ENCODE measurements at places on chromosomes 2 and 18.

- DNase-seq, result no peak
These were observed 500.2 kb upstream of the HS6ST1 start for GRCh38 chr2:128818704-128819491.

DNA sequence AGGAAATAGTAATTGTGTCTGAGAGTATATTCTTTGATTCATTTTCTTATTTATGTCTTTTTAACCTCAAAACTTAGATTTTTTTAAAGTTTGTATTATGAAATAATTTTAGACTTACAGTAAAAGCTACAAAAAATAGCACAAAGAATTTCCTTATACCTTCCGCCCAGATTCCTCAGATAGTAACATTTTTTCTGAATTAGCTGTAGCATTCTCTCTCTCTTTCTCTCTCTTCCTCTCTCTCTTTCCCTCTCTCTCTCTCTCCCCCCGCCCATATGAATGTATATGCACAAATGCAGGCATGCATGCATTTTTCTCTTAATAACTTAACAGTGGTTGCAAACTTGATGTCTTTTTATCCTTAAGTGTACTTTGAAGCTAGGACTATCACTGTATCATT lies 361.1 kb upstream of the NRP2 start:
- DNase-seq, result no peak

GRCh38 chr2:232411901-232412629 lies 5.4 kb downstream of the ALPG start:
- no peak for DNase-seq

- DNase-seq, result no peak
These were observed 22.3 kb upstream of the SERPINB5 start for GRCh38 chr18:63454497-63454896.

DNA sequence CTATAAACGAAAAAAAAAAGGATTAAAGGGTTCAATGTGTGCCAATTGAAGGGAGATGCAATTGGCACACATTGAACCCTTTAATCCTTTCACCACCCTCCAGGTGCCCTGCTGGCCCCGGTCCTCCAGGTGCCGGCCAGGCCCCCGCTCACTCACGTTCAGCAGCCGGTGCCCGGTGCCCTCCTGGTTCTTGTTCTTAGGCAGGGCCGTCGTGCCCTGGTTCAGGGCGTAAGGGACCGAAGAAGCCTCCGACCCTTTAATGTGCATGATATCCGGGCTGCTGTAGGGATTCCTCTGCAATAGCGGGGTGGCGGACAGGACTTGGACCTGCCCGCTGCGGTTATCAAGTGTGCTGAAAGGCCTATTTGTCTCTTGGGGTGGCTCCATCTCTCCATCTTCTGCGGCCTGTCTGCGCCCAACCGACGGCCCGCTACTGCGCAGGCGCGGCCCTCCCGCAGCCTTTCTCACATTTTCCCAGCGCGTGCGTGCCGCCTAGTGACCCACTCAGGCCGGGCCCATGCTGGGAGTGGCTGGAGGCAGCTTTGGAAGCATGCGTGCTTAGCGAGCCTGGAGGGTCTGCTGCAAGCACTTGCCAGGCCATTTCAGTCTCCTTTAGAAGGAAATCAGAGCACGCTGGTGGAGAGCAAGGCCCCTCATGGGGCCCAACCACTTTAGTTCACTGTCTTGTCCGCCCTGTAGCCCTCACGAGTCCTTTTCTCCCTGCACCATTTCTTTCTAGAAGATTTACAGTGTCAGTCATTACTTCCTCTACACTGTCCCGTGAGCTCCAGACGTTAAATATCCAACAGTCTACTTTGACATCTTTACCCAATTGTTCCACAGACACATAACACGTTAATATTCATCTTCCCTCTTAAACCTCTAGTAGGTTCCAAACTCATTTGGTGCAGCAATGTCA lies 24.3 kb downstream of the TMEM237 start:
- peak; percentile 39 for DNase-seq

- DNase-seq, result no peak
These were observed 414.4 kb upstream of the ETAA1 start for GRCh38 chr2:66982766-66983165.

DNA sequence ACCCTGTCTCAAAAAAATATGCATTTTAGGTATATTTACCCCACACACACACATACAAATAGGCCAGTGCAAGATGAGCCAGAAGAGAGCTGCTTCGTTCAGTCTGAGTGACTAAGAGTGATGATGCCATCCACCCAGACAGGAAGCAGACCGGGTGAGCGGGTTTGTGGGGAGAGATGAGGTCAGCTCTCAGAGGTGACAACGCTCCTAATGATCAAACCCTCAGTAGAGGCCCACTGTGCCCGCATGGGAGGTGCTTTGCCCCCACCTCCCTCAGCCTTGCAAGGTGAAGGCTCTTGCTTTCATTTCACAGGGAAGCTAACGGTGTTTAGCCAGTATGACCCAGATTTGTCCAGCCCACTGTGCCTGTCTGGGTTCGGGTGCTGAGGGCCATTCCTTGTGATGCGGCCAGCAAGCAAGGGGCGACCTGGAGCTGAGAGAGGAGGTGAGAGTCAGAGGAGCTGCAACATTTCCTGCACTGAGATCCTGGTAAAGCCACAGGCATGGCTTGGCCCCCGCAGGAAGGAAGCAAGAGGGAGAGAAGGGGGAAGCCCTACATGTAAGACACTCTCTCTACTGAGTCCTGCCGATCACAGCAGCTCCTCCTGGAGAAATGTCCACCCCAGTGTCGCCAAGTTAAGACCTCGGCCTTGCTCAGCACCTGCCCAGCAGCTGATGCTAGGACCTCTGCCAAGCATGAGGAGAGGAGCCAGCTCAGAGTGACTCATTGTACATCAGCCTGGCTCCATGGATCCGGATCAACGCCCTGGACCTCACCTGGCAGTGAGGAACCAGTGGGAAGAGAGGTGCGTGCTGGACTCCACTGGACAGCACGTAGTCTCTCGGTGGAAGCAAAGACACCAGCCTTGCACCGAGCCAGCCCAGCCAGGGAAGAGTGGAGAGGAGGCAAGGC lies 37.0 kb downstream of the NIFK start:
- DNase-seq, result peak; percentile 92

GRCh38 chr2:209321076-209321475 lies 102.8 kb upstream of the MAP2 start:
- DNase-seq, result no peak

GRCh38 chr2:9547262-9547991 lies 8.2 kb downstream of the ADAM17 start:
- no peak for DNase-seq

- DNase-seq, result no peak
These were observed 43.3 kb downstream of the OSBPL6 start for GRCh38 chr2:178237488-178238153.

DNA sequence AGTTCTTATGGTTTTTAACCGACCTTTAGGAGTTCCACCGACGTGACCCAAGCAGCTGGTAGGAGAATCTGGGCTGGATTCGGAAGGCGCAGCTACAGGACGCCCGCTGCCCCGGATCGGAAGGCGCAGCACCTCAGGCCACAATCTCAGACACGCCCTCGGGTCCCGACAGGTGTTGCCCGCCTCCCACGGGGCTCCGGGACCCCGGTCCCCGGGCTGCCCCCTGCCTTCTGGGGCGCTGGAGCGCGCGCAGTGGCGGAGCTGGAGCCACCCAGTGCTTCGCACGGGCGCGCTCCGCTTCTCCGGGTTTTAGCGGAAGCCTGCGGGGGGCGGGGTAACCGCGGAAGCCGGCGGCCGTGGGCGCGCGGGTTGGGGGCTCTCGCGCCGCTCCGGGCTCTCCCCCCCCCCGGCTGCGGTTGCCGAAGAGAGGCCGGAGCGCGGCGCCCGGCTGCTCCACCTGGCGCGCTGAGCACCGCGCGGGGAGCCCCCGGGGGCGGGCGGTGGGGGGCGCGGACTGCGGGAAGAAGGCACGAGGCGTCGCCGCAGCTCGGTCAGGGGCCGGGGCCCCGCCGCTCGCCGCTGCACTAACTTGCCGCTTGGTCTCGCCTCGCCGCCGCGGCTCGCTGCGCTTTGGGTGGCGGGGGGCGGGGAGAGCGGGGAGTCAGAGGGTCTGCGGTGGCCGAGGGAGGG lies 718.8 kb downstream of the DPP10 start:
- DNase-seq, result peak; percentile 73

GRCh38 chr2:173898178-173898668 lies 67.0 kb downstream of the SP3 start:
- no peak for DNase-seq

Measured in hematopoietic multipotent progenitor cell (in vitro differentiated cells).